ENCODE measurements at places on chromosomes 5 and 9.

GRCh38 chr9:80931163-80931562 is 758.2 kb downstream of the TLE1 start:
- DNase-seq: no peak

GRCh38 chr9:73233359-73234007 is 81.8 kb downstream of the ANXA1 start:
- no peak for DNase-seq

DNA sequence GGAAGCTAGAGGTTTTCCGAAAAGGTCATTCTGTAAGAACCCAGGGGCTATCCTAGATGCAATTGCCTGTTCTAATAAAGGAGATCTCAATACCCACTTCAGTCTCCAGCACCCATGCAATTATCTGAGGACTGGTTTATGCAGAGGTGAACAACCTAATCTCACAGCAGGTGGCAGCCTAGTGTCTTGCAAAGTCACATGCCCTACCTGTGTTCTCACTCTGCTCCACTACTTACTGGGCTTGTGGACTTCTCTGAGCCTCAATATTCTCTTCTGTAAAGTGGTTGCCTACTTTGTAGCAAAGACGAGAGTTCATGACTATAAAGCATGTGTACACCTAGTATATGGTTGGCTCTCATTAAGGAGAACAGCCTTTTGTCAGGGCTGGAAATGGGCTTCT is 21.0 kb upstream of the ALDH1B1 start:
- no peak for DNase-seq

DNA sequence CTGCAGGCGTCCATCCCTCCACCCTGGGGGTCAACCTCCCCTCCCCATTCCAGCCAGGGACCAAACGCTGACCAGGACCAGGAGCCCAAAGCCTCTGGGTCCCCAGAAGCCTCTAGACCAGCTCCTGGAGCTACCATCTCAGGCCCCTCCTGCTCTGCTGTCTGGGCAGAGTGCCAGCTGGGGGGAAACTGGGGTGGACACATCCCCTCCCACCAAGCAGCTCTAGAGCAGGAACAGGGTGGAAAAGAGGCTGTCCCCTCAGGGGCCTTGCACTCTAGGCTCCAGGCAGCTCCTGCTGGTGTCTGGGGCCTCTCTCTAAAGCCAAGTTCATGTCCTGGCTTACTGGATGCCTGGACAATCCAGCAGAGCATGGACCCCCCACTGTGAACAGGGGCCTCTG is 4.4 kb downstream of the SSNA1 start:
- DNase-seq: no peak

DNA sequence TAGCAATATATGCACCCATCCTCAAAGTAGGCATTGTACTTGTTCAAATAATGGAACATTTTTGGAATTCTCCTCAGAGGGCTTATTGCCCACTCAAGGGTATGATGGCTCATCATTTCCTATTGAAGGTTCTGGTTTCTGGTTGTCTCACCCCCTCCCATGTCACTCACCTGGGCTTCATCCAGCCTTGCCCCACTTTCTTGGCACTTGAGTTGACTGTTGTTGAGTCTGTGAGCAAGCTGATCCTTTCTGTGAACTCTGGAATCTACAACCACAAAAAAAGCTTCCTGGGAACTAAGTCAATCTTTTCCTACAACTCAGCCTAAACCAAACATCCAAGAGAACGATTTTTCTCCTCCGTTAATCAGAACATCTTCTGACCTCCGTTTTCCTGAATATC is 73.9 kb upstream of the ANKH start:
- DNase-seq: no peak

GRCh38 chr5:178434016-178434761 is 156.0 kb downstream of the COL23A1 start:
- DNase-seq: no peak

- DNase-seq: no peak
Measured at GRCh38 chr9:33211695-33212393, 28.1 kb upstream of the SPINK4 start.

- DNase-seq: no peak
Measured at GRCh38 chr9:87910821-87911220, 6.9 kb upstream of the SPATA31C1 start.

DNA sequence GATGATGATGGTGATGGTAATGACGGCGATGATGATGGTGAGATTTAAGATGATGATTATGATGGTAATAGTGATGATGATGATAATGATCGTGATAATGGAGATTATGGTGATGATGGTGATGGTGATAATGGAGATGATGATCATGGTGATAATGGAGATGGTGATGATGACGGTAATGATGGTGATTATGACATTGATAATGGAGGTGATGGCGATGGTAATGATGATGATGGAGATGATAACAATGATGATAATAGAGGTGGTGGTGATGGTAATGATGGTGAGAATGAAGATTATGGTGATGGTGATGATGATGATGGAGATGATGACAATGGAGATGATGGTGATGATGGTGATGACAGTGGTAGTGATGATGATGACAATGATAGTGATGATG is 69.7 kb downstream of the MED10 start:
- DNase-seq: no peak

DNA sequence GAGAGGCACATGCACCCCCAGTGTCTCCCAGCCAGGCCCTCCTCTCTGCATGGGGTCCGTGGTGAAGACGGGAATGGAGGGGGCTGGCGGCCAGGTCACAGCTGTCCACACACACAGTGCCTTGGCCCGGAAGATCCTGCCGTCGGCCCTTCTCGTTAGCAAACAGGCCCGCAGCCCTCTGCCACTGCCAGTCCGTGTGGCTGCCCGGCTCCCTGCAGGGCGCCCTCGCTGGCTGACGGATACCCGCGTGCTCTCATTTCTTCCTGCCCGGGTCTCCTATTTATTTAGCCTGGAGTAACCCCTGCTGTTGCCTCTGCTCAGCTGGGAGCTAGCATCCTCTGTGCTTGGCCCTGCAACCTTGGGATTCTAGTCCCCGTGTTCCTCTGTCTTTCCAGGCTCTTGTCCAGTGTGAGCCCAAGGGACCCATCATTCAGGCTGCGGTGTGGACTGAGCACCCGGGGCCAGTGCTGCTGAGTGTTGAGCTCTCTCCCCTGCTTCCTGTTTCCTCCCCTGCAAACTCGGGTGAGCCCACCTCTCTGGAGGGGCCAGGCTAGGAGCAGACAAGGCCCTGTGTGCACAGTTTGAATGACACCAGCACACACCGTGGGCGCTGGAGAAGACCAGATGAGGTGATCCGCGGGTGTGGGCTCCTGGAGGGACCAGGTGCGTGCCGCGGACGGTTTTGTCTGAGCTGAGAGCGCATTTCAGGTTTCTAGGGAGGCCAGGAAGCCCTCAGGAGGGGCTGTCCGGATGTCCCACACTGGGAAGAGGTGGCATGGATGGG is 14.6 kb upstream of the RNU6ATAC start:
- no peak for DNase-seq

- no peak for DNase-seq
Measured at GRCh38 chr9:127802576-127803443, at the start of gene FPGS. Gene FPGS (plus strand): TSS chr9:127802882. CDS start chr9:127802925, 43 bp downstream.

GRCh38 chr5:56102889-56103288 is 108.1 kb upstream of the IL6ST start:
- DNase-seq: no peak

DNA sequence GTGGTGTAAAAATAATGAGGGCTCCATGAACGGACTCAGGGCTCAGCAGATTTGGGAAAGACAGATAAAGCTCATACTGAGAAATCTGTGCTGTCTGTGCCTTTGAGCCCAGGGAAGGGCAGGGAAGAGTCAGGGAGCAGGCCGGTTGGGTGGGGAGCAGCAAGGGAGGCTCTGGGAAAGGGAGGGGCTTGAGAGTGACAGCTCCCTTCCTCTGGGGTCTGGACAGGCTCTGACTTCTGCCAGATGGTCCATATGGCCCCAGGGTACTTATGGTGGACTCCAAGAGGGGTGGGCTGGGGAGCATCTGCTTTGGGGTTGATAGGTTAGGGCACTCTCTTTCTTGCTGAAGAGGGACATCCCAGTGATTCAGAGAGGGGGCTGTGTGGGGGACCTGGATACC is 2.1 kb downstream of the NPR2 start:
- no peak for DNase-seq

DNA sequence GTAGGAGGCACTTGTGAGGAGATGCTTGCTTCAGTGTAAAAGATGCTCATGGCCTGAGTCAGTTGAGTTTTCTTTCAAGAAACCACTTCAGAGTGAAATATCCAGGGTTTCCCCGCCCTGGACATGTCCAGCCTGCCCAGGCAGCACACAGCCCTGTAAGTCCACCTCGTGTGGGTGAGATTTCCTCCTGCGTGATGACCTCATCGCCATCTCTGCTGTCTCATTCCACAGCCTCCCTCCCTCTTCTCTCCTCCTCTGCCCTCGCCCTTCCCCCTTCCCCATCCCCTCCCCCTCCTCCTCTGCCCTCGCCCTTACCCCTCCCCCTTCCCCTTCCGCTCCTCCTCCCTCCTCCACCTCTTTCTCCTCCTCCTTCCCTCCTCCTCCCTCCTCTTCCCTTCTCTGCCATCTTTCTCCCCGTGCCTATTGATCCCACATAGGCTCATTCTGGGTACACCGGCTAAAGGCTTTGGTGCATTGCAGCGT is 34.0 kb upstream of the NCS1 start:
- no peak for DNase-seq

- no peak for DNase-seq
Measured at GRCh38 chr5:112064956-112065355, 308.0 kb upstream of the NREP start.

- no peak for DNase-seq
Measured at GRCh38 chr9:86713470-86713869, 233.8 kb downstream of the GAS1 start.

DNA sequence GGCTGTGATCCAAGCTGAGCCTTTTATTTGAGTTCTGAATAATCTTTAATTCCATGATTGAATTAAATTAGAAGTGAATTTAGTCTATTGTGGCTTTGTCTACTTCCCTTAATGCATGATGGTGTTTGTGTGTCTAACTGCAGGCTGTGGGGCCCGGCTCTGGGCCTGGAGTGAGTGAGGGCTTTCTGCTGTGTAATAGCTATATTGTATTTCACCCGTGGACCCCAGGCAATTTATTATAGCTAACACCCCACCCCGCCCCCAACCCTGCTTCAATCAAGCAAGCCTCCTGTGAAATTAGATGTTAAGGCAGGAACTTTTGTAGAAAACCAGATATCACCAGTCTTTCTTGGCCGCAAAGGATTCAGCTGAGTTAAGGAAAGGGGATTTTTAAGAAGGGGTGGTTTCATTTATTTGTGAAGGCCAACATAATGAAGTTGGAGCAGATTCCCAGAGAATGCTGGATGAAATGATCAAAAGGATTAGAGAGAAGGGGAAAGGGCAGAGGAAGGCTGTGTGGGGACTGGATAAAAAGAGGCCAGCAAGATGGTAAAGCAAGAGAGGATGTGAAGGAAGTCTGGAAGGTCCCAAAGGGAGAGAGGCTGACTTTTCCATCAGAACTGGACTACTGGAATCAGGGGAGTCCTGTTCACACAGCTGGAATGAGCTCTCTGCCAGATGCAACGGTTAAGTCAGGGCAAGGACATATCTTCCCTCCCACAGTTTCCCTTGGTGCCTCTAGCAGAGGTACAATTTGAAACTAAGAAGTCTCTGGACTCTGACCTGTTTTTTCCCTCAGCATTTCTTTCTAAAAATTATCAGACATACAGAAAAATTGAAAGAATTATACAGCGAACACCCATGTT is 125.3 kb upstream of the SAP30L start:
- DNase-seq: no peak

DNA sequence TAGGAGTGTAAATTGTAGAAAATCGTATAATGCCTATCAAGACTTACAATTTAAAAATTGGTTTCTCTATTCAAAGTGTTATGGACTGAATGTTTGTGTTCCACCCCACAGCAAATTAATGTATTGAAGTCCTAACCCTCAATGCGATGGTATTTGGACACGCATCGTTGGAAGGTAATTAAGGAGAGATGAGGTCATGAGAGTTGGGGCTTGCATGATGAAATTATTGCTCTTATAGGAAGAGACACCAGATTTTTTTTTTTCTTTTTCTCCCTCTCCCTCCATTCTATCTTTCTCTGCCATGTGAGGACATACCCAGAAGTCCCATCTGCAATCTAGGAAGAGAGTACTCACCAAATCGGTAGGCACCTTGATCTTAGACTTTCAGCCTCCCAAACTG is 189.2 kb downstream of the MAN2A1 start:
- DNase-seq: no peak

GRCh38 chr5:57976506-57976905 is 483.4 kb downstream of the PLK2 start:
- DNase-seq: no peak

DNA sequence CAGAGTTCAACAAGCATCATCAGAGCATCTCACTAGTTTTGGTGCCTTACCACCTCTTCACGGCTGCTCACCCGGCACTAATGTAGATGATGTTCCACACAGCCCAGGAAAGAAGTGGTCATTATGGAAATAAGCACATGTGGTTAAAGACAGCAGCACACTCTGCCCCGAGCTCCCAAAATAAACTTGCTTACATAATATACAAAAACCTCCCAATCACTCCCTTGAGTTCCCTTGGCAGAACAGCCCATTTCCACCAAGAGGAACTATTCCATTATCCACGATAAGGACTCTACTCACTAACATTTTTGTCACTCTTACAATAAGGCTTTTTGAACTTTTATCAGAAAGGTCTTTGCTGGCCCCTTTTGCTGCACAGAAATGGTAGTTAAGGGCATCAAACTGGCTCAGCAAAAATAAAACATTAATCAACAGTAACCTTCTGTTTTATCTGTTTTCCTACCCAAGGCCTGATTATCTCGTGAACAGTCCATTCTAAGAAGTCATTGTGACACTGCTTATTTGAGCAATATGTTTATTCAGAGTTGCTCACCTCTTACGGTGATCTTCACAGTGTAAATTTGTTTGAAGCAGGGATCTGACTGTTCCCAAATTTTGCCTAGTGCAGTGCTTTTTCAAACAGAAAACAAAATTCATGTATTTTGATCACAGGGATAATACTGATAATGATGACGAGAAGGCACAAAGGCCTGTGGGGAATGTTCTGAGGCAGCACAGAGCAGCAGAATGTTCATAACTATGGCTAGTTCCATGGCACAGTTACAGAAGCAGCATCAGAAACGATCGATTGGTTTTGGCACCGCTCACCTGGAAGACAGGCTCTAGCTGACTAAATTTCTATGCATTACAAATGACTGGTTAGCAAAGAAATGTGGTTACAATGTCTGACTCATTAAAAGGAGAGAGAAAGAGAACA is 399.8 kb upstream of the PIK3R1 start:
- no peak for DNase-seq

DNA sequence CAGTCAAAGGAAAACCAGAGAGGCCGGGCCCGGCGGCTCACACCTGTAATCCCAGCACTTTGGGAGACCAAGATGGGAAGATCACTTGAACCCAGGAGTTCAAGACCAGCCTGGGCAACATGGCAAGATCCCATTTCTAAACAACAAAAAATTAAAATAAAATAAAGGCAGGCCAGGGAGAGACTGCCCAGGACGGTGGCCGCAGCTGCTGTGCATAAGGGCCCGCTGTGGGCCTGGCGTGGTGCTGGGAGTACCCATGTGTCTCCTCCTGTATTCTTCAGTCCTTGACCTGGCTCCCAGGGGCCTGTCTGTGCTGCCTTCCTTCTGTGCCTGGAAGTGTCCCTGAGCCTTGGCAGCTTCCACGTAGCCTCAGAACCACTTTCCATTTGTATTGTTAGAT is 56.8 kb upstream of the CNOT6 start:
- DNase-seq: no peak

Data from NCI-H2081 treated with DMSO at 0.1 percent for 48 hours (cell line).